ENCODE measurements at places on chromosomes 2 and 18. TPM values are rescaled to one million over a fixed set of nuclear protein-coding genes. Genes with fewer than 3 reads are reported as not detected.

DNA sequence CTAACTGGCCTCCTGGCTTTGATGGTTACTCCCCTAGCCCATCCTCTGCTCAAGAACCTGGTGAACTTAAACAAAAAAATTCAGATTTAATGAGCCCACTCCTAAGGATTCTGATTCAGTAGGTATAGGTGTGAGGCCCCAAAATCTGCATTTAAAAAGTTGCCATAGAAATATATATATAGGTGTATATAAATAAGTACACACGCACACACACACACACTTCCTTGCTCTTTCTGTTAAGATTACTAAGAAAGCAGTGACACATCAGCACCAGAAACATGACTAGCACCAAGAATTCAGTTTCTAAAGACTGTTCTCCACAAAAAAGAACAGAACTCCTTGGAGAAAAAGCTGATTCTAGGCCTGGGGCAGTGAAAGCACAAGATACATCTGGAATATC, 17.8 kb downstream of the EML6 start:
- no peak overlapping the region for H3K4me3 ChIP-seq
- no peaks in the 10 kb centered on the region for H3K36me3 ChIP-seq
- no peak overlapping the region for H3K27ac ChIP-seq
- H3K27me3 ChIP-seq: no peaks in the 10 kb centered on the region

GRCh38 chr2:128458505-128458904, 139.8 kb upstream of the HS6ST1 start:
- H3K27me3 ChIP-seq: no peaks in the 10 kb centered on the region
- DNase-seq: no peak
- H3K36me3 ChIP-seq: no peaks in the 10 kb centered on the region

- no peaks in the 10 kb centered on the region for H3K27me3 ChIP-seq
- H3K4me3 ChIP-seq: no peak overlapping the region
- H3K27ac ChIP-seq: no peak overlapping the region
- DNase-seq: no peak
- no peaks in the 10 kb centered on the region for H3K4me1 ChIP-seq
- H3K36me3 ChIP-seq: no peaks in the 10 kb centered on the region
Measured at GRCh38 chr2:224302952-224303351, 99.0 kb downstream of the FAM124B start.

The OXER1 gene
- 3.3 TPM for total RNA-seq

- DNase-seq: no peak
- no peaks in the 10 kb centered on the region for H3K4me1 ChIP-seq
- no peak overlapping the region for H3K27ac ChIP-seq
- no peaks in the 10 kb centered on the region for H3K27me3 ChIP-seq
- no peak overlapping the region for H3K4me3 ChIP-seq
- no peaks in the 10 kb centered on the region for H3K36me3 ChIP-seq
Measured at GRCh38 chr2:56589835-56590234, 406.0 kb downstream of the CCDC85A start.

DNA sequence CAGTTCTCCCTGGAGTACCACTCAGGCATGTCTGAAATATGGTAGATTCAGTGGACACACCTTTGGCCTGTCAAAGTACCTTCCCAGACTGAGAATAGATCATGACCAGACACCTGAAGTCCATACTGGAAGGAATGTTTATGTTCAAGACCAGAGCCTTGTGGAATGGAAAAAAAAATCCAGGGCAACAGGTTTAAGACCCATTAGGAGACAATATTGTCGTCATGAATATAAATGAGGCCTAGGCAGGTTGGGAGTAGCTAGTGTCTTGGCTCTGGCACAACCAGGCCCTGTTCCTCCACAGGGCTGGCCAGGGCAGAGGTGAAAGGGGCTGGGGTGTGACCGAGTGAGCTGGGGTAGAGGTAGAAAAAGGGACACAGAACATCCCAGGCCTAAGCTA, 13.2 kb upstream of the ATRAID start:
- H3K27ac ChIP-seq: no peak overlapping the region
- peaks cover 19% of the 10 kb centered on the region for H3K36me3 ChIP-seq
- H3K4me1 ChIP-seq: no peaks in the 10 kb centered on the region

The FBXO48 gene
- total RNA-seq: 3.2 TPM

All from B cell (primary cell).